Activated CD4-positive, alpha-beta T cell treated with anti-CD3 and anti-CD28 coated beads, Interleukin-2, amount 10 ng/mL, durations not matched to agents 24 days and 14 days (primary cell): ENCODE measurements at places on chromosomes 16 and 17. TPM values are rescaled to one million over a fixed set of nuclear protein-coding genes. Genes with fewer than 3 reads are reported as not detected.

The XPO6 gene
- 230 and 245 TPM in 2 replicates for total RNA-seq

The TP53TG3B gene
- total RNA-seq, result not detected in 2 replicates

The ABAT gene
- total RNA-seq, result 5.0 and 5.9 TPM in 2 replicates

The CORO6 gene
- 5.6 and 6.4 TPM in 2 replicates for total RNA-seq

The SLC38A8 gene
- total RNA-seq, result not detected in 2 replicates

The TAC4 gene
- not detected in 2 replicates for total RNA-seq
